ENCODE measurements at places on chromosomes 11 and 22. TPM values are rescaled to one million over a fixed set of nuclear protein-coding genes. Genes with fewer than 3 reads are reported as not detected.

GRCh38 chr11:21650961-21651360 lies 541.9 kb upstream of the ANO5 start:
- H3K36me3 ChIP-seq, result no peaks in the 10 kb centered on the region
- no peak for DNase-seq
- no peaks in the 10 kb centered on the region for H3K27me3 ChIP-seq
- H3K4me1 ChIP-seq, result no peaks in the 10 kb centered on the region
- no peak overlapping the region for H3K27ac ChIP-seq
- no peak overlapping the region for H3K4me3 ChIP-seq

DNA sequence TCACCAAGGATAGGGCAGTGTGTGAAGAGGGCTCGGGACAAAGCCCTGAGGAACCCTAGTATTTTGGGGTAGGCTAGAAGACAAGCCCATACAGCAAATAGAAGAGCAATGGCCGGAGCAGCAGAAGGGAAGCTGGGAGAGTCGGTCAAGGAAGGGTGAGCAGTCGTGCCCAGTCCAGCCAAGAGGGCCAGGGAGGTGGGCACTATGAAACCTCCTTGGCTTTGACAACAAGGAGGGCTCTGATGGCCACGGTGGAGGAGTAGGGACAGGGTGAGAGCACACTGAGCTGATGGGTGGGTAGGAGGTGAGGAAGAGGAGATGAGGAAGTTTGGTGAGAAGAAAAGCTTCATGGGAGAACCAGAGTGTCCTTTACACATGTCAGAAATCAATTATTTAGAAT lies 2.2 kb upstream of the YWHAH start:
- H3K4me3 ChIP-seq, result no peak overlapping the region
- no peak overlapping the region for H3K27ac ChIP-seq
- no peaks in the 10 kb centered on the region for H3K27me3 ChIP-seq
- no peaks in the 10 kb centered on the region for H3K36me3 ChIP-seq

DNA sequence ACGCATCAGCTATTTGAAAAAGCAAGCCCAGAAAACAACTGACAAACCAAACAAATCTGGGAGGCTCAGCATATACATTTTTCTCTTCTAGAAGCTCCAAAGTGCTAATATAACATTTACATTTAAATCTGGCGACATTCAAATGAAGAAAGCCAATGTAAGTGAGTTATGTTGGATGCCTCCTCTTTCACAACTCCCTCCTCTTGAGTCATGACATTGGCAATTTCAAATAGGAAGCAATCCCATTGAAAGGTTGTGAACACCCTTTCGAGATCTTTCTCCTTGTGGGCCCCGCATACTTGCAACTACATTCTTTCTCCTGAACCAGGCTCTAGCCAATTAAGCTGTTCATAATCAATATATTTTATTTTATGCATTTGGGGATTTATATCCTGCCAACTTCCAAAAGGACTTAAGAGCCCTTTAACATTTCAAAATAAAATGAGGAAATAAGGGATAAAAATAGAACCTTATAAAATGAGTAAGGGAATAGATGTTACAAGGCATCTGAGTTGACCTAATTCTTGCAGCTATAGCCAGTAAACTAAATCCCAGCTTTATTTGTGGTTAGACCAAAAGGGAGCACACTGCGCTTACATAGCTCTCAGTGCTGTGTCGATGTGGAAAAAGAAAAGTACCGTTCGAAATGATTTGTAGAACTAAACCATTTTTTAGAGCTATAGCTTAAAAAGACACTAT lies 129.5 kb upstream of the SESN3 start:
- no peaks in the 10 kb centered on the region for H3K27me3 ChIP-seq
- no peak for DNase-seq
- H3K4me1 ChIP-seq, result no peaks in the 10 kb centered on the region

Gene CDON
- 168 TPM for total RNA-seq

Gene ABCG4
- total RNA-seq, result 1.0 TPM

Gene OR5M11
- total RNA-seq, result not detected

Gene OR8K5
- not detected for total RNA-seq

Gene TMEM191B
- 2.2 TPM for total RNA-seq
